CD4-positive, alpha-beta T cell treated with Interleukin-17A for 1 hour (primary cell): ENCODE measurements at places on chromosomes 6 and 20.

GRCh38 chr20:43844778-43845614, 69.7 kb upstream of the TOX2 start:
- DNase-seq = no peak

GRCh38 chr20:35502352-35502751, 27.1 kb downstream of the C20orf173 start:
- DNase-seq = no peak

GRCh38 chr6:129031051-129031599, 148.2 kb downstream of the LAMA2 start:
- DNase-seq = no peak

GRCh38 chr6:23870496-23870895, 255.5 kb upstream of the NRSN1 start:
- no peak for DNase-seq

GRCh38 chr6:107102414-107102805, 12.9 kb downstream of the BEND3 start:
- DNase-seq = no peak

- no peak for DNase-seq
Observed at GRCh38 chr6:165001502-165002157, 307.8 kb downstream of the C6orf118 start.

DNA sequence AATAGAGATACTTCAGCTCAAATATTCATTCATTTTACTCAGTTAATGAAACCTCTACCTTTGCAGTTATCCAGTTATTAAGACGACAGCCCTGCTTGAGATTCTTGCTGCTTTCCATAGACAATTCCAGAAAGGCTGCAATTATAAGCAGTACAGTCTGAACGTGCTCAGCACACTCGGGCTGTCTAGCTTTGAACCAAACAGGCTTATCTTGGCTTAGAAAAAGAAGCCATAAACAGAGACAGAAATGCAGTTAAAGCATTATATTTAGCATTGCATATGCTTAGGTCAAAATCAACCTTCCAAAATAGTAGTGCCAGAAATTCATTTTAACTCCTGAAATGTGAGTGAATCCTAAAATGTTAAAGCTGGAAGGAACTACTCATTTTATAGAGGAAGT, 204.1 kb upstream of the KCNQ5 start:
- DNase-seq = no peak

DNA sequence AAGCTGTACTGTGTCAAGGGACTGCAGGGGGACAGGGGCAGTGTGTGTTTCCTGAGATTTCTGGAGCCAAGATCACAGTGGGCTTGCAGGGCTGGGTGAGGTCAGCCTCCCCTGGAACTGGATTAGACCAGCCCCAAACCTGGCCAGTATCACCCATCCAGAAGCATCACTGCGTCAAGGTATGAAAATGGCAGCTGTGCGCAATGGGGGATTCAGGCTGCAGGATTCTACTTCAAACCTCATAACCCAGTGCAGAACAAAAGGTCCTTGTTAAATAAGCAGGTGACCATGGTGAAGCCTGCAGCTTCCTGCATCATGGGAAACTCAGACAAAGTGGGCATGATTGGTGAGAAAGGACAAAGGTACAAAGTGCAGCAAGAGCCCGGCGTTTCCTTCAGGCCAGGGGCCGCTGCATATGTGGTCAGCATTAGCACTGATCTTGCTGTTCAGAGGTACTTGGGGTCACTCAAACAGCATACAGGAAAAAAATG, 33.4 kb downstream of the TRAF3IP2 start:
- no peak for DNase-seq

DNA sequence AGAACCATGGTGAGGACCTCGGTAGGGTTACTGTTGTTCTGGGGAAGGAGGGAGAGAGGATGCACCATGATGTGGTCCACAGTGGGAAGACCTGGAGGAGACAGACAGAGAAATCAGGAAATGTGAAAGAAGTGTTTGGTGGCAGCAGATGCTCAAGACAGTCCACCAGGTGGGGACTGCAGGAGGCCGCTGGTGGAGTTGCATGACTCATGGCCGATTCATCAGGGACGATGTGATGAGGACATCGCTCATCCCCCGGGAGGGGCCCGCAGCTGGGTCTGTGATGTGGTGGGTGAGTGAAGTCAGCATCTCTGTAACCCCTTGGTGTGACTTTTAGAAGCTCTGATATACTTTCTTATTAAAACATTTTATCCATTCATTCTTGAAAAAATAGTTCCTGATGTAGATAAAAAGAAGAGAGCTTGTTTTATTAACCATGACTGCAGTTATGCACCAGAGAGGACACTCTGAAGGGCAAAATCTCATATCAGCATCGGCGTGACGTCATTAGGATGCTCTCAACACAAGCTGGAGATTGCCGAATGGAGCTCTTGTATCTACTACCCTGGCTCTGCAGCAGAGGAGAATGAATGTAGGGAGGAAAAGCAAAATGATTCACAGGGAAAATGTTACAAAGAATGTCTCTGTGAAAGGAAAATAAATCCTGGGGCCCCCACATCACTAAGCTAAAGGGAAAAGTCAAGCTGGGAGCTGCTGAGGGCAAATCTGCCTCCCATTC, 71.2 kb downstream of the RAMACL start:
- no peak for DNase-seq

DNA sequence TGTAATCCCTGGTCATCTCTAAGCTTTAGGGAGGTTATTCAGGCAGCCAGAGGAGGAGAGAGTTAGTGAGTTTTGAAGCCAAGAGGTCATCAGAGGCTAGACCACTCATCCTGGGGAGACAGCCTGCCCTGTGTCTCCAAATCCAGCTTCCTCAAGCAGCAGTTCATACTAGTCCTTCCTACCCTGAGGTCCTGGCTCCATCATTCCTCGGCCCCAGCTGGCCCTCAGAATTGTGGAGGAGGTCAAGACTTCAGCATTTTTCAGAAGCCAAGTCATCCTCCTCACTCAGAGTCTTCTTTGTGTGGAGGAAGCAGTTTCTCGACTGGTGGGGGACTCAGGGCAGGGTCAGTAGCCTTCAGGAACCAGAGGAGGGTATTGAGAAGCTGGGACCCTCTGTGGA, 12.4 kb upstream of the KIAA1755 start:
- DNase-seq = no peak

DNA sequence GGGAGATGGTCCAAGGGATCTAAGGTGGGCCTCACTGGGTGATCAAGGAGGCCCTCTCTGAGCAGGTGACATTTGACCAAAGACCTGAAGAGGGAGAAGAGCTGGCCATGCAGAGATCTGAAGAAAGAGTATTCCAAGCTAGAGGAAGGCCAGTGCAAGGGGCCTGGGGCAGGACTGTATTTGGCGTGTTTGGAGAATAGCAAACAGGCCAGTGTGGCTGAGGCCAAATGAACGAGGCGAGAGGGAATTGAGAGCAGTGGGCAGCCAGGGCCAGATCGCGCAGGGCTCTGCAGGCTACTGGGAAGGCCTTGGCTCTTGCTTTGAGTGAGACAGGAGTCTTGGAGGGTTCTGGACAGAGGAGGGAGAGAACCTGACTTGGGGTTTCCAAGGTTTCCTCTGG, 9.3 kb downstream of the NOL4L start:
- DNase-seq = no peak

GRCh38 chr20:45235995-45236394, 14.8 kb downstream of the SEMG2 start:
- DNase-seq = no peak

GRCh38 chr6:160519603-160520042, 144.5 kb downstream of the LPA start:
- no peak for DNase-seq

GRCh38 chr6:8181951-8182845, 79.8 kb upstream of the EEF1E1 start:
- no peak for DNase-seq

- no peak for DNase-seq
Observed at GRCh38 chr20:698276-698675, 22.7 kb upstream of the SCRT2 start.

DNA sequence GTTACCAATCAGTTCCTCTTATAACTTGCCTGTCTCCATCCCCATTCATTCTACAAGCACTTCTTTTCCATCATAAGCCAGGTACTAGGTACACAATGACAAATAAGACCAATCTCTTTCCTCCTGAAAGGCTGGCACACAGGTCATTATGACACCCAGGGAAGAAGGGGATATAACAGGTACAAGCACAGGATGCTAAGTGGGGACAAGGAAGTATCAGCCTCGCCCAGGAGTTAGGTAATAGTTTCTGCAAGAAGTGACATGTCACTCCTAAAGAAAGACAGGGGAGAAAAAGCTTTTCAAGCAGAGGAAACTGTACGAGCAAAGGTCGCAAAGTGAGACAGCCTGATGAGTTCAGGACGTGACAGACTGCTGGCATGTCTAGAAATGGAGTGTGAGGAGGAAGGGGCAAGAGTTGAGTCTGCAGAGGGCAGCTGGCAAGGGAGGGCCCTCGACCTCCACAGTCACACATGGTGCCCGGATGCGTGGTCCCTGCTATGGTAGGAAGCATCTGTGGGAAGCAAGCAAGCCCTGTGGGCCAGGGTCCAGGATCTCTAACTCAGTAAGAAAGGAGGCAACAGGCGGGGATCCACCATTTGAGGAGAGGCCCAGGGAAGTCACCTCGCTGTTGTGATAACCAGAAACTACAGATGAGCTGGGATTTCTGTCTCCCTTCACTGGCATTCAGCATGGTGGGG, 40.4 kb downstream of the GPLD1 start:
- DNase-seq = no peak

- no peak for DNase-seq
Observed at GRCh38 chr6:154885214-154885613, 109.9 kb upstream of the TIAM2 start.

DNA sequence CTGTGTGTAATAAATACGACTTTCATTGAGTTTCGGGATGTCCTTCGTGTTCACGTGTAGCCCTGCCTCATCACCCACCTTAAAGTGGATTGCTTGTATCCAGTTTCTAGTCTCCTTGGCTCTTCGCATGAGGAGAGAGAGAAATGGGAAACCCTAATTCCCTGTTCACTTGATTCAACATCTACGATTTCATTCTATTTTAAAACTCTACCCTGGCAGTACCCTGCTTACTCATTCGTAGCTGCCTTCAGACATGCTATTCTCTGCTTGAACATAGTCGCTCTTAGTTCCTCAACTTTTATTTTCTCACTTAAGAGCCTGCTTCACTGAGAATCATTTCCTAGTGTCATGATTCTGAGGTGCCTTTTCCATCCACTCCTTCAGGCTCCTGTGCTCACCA, 163.6 kb downstream of the EYA4 start:
- DNase-seq = no peak

GRCh38 chr6:28941684-28942448, 18.1 kb upstream of the TRIM27 start:
- no peak for DNase-seq

DNA sequence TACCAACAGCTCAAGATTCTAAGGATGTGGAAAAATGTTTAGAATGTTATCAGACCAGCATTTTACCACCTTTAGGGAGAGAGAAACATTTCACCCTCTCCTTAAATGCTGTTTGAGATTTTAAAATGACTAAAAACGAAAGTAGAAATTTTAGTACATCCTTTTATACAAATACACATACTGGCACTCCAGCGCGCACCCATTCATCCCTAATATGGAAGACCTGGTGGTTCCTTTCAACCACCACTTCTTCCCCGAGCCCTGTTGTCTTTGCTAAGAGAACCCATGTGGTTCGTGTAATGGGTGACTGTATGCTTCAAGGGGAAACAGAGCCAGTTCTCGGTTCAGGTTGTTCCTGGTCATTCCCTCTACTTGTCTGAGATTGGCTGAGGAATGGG, 21.3 kb downstream of the SPATA2 start:
- DNase-seq = peak; percentile 20

DNA sequence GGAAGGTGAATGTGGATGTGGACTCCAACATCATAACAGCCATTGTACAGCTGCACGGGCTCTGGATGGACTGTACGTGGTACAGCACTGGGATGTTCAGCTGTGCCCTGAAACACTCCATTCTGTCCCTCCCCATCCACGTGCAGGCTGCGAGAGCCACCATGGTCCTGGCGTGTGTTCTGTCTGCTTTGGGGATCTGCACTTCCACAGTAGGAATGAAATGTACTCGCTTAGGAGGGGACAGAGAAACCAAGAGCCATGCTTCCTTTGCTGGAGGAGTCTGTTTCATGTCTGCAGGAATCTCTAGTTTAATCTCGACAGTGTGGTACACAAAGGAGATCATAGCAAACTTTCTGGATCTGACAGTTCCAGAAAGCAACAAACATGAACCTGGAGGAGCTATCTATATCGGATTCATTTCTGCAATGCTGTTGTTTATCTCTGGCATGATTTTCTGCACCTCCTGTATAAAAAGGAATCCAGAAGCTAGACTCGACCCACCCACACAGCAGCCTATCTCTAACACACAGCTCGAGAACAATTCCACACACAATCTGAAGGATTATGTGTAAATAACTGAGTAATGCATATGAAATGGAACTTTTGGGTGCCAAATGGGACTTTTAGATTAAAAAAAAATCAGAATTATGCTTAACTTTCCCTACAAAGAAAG, 12.1 kb downstream of the CLDN20 start:
- DNase-seq = no peak

DNA sequence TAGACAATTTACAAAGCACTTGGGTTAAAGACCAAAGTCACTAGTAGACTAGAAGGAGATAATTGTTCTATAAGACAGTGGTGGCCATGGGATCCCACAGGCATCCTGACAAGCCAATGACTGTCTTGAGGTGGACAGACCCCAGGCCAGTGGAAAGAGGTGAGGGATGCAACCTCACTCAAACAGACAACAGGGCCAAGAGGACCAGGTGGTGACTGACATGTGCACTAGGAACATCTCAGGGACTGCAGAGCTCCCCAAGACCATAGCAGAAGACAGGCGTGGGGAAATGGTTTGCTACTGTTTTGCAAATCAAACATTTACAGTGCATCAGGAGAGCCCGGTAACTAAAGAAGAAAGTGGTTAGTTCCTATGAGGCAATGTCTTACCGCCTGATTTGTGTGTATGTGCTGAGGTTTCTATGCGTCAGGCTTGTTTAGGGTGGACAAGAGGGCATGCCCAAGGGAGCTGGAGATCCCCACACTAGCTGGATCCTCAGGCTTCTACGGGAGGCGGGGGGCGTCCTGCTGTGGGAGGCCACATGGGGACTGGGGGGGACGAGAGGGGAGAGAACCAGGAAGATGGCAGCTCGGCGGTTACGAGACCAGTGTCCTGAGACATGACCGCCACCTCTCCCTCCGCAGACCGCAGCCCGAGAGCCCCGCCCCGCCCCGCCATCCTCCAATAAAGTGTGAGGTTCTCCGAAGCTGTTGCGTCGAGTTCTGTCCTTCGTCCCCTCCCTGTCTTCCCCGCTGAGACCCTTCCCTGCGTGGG, 623 bp upstream of the MRPS26 start:
- peak; percentile 64 for DNase-seq

DNA sequence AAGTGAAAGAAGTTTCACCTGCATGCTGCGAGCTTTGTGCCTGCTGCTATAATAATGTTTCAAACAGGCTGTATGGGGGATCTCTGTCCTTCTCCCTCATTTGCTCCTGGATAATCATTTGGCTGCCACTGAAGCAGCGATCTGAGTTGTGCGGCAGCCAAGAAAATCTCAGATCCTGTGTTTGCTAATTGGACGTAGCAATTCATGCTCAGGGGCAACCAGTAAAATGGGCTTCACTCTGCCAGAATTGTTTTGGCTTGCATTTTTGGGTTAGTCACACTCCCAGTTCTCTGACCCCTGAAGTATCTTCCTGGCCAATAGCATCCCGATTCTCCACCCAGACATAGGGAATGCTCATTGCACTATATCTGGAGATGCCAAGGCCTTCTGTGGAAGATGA, 13.7 kb upstream of the STXBP5 start:
- DNase-seq = no peak

- DNase-seq = no peak
Observed at GRCh38 chr6:33732385-33732784, 14.3 kb downstream of the IP6K3 start.
